ENCODE measurements at places on chromosomes 1 and 21.
A peak's percentile ranks its signal among the peaks of the same experiment; 100 is the strongest.

GRCh38 chr1:56258371-56258770 lies 321.0 kb downstream of the PLPP3 start:
- peak; percentile 21 for DNase-seq

DNA sequence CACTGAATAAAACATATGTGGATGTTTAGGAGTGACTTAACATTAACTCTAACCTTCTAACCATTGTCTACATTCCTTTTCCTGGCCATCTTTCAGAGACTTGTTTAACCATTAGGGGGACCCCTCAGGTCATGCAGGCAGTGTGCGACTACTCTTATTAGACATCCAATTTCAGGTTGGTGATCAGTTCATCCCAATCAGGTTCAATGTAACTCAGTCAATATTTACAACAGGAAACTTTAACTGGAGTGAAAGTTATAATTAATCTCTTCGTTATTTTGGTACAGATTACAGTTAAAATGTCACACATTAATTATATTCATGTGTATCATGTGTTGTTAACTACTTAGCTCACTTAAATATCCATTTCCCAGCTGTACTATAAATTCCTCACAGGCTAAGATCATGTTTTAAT lies 68.8 kb upstream of the RGS1 start:
- no peak for DNase-seq

- no peak for DNase-seq
Measured at GRCh38 chr1:242139442-242139841, 140.5 kb upstream of the MAP1LC3C start.

DNA sequence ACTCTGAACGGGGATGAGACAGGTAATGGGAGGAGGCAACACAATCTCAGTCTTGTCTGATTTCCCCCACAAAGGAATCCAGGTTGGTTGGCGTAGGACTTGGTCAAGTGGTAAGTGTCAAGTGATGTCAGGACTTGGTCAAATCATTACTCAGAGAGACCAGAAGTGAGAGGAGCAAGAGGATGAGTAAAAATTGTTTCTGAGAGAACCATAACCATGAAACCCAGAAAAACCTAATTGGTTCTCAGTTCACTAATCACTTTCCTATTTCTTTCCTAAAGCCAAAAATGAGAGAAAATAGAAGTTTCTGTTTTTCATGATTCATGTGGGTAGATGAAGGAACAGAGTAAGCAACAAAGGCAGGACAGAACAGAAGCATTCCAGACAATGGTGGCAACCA lies 5.0 kb downstream of the PHC2 start:
- DNase-seq: no peak

GRCh38 chr1:65418522-65419185 lies 1.8 kb upstream of the LEPR start:
- no peak for DNase-seq

DNA sequence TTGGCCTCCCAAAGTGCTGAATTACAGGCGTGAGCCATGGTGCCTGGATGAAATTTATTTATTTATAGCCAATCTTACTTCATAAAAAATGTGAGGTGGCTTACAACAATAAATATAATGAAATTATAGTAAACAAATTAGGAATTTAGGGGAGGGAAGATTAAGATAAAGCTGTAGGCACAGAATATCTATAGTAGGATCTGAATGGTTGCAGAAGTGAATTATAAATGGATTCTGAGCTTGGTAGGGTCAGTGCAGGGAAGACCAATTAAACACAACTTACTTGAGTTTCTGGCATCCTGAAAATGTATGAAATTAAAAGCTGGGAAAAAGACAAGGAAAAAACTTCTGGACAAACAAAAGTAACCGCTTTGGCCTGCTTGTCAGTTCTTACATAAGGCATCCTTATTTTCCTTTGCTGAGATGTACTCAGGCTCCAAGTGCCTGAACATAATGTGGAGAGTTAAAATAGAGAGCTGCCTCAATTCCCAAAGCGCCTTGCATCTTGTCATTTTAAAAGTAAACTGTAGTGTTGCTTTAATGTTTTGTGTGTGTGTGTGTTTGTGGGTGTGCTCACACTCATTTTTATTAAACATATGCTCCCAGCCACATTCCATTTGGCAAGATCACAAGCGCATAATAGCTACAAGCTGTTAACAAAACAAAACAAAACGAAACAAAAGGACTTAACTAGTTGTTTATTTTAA lies 247.3 kb downstream of the S1PR1 start:
- no peak for DNase-seq

DNA sequence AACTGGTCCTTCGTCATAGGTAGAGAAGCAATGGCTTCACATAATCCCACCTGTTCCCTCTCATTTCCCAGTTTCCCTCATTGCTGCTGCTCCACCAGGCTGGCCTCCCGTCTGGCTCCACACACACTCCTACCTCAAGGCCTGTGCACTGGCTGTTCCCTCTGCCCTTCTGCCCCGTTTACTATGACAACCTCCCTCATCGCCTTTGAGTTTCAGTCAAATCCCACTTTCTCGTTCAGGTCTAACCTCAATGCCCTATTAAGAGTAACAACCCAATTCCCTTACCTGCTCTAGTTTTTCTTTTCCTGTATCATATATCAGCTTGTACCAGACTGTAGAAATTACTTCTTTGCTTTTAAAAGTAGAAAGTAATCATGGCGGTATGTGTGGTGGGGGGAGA lies 589.7 kb downstream of the SMYD3 start:
- DNase-seq: no peak

DNA sequence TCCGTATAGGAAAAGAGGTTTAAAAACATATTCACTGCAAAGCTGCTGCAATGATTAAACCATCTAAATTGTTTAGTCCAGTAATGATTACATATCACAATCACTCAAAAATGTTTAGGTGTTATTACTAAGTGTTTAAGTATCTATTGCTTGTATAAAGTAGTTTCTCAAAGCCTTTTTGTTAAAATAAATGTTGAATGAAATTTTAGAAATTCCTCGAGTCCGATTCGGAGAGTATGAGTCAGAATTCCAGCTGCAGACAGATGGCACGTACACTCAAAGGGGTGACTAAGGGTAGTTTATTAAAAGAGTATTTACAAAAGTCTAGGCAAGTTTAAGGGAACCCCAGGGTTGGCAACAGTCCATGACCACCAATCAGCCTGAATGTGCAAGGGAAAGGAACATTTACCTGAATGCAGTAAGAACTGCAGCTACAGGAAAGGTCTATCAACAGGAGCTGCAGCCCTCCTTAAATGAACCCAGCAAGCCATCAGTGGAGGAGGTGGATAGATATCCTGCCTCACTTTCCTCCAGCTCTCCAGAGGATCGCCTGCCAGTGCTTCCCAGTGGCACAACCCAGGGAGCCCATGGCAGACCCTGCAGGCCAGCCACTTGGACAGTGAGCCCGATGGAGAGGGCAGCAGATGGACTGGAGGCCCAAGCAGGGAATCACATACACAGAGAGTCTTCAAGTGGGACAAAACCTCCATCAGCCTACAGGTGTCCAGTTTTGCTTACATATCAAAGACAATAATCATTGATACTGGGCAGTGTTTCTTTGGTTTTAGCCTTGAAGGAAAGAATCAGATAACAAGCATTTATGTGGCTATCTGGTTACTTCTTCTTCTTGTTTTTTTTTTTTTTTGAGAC lies 92.1 kb upstream of the SLC44A3 start:
- no peak for DNase-seq

DNA sequence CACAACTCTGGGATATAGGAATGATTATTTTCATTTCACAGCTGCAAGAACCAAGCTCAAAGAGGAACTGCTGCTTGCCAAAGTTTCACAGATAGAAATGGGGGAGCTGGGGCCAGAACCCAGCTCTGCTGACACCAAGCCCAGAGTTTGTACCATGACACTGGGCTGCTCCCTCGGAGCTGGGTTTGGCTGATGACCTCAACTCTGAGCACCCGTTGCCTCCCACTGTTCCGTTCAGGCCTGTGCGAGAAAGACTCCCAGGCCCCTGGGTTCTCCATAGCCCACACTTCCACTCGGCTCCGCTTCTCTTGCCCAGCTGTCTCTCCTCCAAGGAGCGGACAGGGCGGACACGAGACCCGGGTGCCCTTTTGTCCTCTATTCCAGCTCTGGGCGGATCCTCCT lies 55.2 kb downstream of the NGF start:
- DNase-seq: no peak

DNA sequence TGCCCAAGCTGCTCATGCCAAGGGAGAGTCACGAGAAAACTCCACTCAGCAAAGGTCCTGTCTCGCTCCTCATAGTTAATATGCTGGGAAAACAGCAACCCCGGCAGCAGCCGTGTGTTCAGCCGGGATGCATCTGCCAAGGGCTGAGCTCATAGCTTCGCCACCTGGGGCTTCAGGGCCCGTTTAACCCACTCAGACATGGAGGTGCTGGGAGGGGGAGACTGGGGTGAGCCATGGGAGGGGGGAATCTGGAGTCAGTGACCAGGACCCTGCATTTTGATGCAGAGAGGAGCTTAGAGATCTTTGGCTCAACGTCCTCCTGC lies 283.4 kb downstream of the PTPRU start:
- DNase-seq: peak; percentile 70

DNA sequence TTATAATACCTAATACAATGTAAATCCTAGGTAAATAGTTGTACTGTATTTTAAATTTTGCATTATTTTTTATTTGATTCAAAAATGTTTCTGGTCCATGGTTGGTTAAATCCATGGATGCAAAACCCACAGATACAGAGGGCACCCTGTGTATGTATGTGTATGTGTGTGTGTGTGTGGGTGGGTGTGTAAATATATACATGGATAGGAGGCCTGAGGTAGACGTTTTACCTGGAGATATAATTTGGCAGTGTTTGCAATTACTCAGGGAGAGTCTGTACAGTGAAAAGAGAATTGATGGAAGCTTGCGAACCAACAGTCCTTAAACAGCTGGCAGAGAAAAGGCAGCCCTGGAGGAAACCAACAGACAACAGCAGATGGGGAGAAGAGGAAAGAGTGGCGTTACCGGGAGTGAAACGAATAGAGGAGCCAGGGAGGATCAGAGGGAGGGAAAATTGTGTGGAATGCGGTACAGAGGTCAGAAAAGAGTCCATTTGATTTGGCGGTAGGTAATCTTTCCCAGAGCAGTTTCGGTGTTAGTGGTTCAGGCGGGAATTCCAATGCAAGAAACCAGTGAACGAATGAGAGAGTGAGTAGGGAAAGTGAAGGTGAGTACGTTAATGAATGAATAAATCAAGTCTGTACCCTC lies 47.9 kb upstream of the NBL1 start:
- peak; percentile 61 for DNase-seq

DNA sequence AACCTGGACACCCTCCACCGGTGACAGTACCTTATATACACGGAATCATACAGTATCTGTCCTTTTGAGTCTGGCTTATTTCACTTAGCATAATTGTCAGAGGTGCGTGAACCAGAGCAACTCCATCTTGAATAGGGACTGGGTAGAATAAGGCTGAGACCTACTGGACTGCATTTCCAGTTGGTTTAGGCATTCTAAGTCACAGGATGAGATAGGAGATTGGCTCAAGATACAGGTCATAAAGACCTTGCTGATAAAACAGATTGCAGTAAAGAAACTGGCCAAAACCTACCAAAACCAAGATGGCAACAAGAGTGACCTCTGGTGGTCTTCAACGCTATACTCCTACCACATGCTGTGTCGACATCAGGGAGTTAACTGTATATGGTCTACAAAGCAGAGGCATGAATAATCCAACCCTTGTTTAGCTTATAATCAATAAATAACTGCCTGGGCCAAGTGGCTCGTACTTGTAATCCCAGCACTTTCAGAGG lies 1.4 kb upstream of the FDPS start:
- peak; percentile 30 for DNase-seq

DNA sequence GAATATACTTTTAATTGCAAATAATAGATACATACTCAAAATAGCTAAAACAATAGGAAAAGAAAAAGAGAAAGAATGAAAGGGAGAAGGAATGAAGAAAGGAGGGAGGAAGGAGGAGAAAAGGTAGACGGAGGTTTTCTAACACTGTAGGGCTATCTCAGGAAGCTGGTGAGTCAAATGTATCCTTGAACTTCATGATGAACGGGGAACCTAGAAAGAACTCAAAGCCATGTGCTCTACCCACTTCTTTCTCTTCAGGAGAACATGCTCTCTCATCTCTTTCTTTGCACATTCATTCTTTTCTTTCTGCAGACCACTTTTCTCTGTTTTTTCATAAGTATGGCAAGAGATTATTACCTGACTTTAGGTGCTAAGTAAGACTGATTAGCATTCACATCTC lies 37.3 kb upstream of the ZNF644 start:
- DNase-seq: no peak

- DNase-seq: no peak
Measured at GRCh38 chr1:154400381-154400801, 4.8 kb upstream of the IL6R start.

DNA sequence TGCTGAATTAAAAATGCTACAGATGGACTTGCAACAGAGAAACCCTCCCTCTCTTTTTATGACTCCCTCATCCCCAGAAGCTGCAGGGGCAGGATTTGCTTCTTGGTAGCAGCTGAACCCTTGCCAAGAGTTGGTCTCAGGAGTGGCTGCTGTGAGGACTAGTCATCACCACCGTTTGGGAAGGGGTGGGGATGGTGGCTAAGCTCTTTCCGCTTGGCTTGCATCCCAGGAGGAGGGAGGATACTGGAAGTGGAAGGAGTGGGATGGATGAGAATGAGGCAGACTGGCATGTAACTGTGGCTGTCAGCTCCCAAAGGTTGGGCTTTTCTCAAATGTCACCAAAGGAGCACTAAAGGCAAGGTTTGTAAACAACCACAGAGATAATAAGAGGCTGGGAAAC lies 50.8 kb upstream of the COL24A1 start:
- DNase-seq: peak; percentile 65

- no peak for DNase-seq
Measured at GRCh38 chr1:211908453-211908852, 77.9 kb upstream of the LPGAT1 start.

DNA sequence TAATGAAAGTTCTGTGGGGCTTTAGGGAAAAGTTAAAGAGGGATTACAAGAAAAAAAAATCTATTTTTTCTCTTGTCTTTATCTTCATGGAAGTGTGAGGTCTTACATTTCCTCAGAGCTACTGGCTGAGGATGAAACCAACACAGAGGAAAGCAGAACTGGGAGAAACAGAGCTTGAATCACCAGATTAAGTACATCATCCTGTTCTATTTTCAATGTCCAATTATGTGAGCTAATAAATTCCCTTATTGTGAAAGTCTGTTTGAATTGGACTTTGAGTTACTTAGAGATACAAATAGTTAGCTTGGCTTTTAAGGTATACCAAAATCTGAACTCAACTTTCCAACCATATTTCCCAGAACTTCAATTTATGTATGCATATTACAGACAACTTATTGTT lies 69.2 kb downstream of the LPGAT1 start:
- no peak for DNase-seq

- DNase-seq: no peak
Measured at GRCh38 chr1:201134405-201134804, 7.4 kb upstream of the ASCL5 start.

DNA sequence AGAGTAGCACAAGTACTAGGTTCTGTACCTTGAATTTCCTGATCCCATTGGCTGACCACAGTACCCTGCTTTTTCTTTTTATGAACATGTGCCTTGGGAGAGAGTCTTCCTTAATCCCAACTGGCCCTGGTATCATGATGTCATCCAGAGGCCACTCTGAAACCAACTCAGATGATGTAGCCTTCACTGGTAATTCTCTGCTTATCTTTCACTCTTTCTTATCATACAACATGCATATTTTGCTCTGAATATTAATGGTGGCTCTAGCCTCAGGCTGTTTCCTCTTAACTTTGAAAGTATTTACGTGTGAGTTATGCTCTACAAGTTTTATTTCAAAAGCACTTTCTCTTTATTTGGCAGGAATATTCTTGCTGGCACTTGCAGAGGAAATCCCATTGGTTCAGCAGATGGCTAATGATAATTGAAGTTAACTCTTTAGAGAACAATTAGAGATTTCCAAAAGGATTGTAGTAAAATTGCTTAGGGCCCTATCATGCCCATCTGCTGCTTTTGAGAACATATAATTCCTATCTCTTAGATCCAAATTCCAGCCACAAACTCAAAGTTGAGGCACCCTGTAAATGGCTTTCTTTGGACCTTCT lies 86.1 kb downstream of the PTGER3 start:
- DNase-seq: peak; percentile 52
